Cardiac fibroblast (primary cell): ENCODE measurements at places on chromosomes 1 and 21.

- peak; percentile 56 for DNase-seq
Observed at GRCh38 chr1:34800214-34800613, 7.4 kb downstream of the GJA4 start.

GRCh38 chr1:9165396-9165795, 36.5 kb upstream of the GPR157 start:
- no peak for DNase-seq

- no peak for DNase-seq
Observed at GRCh38 chr1:32622806-32623681, 27.3 kb downstream of the ZBTB8OS start.

GRCh38 chr1:164560556-164560955, 1.6 kb downstream of the PBX1 start:
- DNase-seq, result no peak

DNA sequence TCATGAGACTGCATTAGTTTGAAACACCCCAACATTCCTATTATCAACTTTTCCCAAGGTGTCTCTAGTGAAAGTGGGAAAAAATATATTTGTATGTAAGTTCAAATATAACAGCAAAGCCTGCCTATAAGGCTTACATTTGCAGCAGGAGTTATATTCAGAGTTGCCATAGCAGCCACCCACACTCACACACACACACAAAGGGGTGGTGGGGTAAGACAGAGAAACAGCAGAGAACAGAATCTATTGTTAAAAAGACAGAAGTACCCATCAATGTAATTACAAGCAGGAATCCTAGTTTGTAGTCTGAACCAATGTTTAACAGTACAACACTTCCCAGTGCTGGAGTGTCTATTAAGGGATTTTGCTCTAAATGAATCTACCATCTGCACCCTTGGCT, 55.0 kb downstream of the PLPPR5 start:
- DNase-seq, result no peak

- DNase-seq, result no peak
Observed at GRCh38 chr21:39961251-39961650, 94.0 kb downstream of the PCP4 start.

DNA sequence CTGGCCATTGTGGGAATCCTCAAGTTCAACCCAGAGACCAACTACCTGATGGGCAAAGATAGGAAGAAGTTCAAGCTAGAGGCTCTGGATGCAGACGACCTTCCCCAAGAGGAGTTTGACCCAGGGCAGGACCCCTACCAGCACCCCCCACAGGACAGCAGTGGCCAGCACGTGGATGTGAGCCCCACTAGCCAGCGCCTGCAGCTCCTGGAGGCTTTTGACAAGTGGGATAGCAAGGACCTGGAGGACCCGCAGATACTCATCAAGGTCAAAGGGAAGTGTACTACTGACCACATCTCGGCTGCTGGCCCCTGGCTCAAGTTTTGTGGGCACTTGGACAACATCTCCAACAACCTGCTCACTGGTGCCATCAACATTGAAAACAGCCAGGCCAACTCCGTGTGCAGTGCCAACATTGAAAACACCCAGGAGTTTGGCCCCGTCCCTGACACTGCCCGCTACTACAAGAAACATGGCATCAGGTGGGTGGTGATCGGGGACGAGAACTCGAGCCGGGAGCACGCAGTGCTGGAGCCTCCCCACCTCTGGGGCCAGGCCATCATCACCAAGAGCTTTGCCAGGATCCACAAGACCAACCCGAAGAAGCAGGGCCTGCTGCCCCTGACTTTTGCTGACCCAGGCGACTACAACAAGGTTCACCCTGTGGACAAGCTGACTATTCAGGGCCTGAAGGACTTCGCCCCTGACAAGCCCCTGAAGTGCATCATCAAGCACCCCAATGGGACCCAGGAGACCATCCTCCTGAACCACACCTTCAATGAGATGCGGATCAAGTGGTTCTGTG, 30.6 kb upstream of the GPR137B start:
- DNase-seq, result no peak

- no peak for DNase-seq
Observed at GRCh38 chr1:151956957-151957497, 36.6 kb downstream of the S100A10 start.

- no peak for DNase-seq
Observed at GRCh38 chr1:67097305-67097704, 37.5 kb downstream of the C1orf141 start.

- DNase-seq, result no peak
Observed at GRCh38 chr1:162720996-162721395, 69.5 kb upstream of the HSD17B7 start.

- no peak for DNase-seq
Observed at GRCh38 chr1:212606395-212607205, 2.0 kb upstream of the ATF3 start.

GRCh38 chr1:175708787-175709186, 34.6 kb downstream of the TNR start:
- DNase-seq, result peak; percentile 17

DNA sequence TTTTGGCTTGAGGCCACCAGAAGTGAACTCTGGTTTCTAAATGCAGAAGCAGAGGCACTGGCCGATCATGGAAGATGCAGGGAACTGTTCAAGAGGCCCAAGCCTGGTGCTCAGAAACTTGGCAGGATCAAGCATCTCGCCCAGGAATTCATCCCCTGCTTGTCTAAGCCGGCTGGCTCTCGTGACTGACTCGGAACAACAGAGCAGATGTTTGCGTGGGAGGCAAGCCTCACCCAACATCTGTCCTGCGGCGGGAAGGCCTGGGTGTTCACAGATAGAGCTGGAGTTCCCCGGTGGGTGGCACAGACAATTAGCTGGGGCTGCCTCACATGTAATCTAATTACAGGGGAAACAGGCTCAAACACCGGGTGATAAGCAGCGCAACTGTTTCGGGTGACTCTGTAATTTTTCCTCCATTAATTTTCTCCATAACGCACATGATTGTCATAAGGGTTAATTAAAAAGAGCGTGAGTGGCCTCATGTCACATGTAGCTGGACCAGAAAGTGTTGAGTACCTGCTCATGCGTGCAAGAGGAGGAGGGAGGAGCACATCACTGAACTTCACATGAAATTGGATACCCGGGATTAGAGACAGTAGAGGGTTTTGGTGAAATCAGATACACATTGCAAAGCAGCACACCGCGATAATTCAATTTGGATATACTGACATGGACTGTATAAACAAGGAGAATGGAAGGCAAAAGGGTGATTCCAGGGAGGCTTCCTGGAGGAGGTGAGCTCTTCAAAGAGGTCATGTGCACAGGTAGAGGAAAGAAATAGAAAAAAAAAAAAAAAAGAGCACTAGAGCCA, 180.0 kb downstream of the ETS2 start:
- DNase-seq, result peak; percentile 99

DNA sequence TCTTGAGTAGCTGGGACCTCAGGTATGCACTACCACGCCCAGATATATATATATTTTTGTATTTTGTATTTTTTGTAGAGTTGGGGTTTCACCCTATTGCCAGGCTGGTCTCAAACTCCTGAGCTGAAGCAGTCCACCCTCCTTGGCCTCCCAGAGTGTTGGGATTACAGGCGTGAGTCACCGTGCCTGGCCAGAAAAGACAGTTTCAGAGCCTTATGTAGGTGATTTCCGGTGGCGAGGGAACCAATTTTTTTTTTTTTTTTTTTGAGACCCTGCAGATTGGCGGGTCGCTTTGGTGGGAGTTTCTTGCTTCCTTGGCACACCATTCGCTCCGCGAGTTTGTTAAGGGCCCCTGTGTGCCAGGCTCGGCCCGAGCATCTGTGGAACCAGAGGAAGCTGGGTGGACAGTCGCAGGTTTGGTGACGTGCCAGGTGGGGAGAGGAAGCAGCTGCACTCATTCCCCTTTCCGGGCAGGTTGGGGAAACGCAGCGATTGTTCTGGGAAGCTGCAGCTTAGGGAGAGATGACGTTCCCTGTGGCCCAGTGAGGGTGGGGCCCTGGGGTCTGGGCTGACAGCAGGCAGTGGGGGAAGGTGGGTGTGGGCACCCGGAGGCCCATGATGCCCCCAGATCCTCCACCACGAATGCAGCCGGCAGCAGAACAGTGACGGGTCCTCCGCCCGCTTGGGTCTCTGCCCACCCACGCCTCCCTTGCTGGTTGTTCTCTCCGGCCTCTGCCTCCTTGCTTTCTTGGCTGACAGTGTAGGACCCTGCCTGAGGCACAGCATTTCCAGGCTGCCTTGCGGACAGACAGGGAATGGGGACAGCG, 25.1 kb downstream of the SPSB1 start:
- peak; percentile 79 for DNase-seq

- no peak for DNase-seq
Observed at GRCh38 chr1:245999697-246000637, 507.1 kb downstream of the SMYD3 start.

- DNase-seq, result no peak
Observed at GRCh38 chr1:40909281-40909680, 47.1 kb upstream of the CITED4 start.

GRCh38 chr1:203536980-203537455, 43.1 kb downstream of the OPTC start:
- peak; percentile 66 for DNase-seq

DNA sequence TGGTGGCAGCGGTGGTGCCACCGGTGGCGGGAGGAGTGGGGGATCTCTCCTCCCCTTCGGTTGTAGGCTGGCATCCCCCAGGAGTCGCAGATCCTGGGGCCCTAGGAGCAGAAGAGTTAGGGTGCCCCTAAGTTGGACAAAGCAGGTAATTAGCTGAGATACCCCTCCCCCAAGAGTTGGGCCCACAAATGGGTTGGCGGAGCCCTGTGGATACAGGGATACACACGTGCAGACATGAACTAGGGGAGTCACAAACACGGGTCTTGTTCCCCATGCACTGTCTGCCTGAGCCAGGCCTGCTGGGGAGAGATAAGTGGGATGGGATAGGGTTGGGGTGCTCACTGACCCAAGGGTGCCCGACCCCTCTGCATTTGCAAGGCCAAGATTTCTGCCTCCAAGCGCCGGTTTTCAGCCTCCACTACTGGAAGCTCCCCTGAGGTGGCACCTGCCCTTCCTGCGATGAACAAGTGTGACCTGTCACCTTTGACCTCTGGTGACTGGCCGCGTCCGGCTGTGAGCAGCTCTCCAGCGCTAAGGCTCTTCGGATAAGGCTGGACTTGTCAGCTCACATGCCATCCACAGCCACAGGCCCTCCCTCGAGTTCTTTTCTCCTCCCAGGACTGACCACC, 1.8 kb downstream of the CCDC17 start:
- DNase-seq, result no peak

DNA sequence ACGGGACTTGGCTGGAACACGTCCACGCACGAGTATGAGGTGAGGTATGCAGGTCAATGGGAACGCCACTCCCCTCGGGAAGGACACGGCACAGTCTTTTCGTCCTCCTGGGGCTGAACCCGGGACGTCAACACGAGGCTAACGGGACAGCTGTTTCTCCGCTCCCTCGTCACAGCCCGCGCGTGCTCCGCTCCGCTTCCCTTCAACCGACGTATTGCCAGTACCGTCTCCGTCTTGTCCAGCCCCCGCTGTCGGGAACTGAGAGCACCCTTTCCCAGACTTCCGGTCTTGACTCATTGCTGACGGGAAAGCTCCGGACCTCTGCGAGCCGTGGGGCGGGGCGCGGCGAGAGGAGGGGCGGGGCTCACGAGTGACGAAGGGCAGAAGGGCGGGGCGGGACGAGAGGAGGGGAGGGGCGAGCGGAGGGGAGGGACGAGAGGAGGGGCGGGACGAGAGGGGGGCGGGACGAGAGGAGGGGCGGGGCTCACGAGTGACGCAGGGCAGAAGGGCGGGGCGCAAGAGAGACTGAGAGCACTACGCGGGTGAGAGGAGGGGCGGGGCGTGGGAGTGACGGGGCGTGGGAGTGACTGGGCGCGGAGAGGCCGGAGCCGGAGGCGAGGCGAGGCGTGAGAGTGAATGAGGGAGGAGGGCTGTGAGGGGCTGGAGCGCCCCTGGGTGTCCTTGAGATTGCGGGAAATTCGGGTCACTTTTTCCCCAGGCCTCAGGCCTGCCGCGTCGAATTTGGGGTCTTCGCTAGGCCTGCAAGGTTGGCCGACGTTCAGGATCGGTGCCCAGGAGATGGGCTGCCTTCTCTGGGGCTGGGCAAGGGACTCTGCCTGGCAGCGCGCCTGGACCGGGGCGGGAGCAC, 22.2 kb upstream of the CFAP126 start:
- peak; percentile 100 for DNase-seq

- peak; percentile 72 for DNase-seq
Observed at GRCh38 chr1:246012341-246012740, 494.7 kb downstream of the SMYD3 start.

DNA sequence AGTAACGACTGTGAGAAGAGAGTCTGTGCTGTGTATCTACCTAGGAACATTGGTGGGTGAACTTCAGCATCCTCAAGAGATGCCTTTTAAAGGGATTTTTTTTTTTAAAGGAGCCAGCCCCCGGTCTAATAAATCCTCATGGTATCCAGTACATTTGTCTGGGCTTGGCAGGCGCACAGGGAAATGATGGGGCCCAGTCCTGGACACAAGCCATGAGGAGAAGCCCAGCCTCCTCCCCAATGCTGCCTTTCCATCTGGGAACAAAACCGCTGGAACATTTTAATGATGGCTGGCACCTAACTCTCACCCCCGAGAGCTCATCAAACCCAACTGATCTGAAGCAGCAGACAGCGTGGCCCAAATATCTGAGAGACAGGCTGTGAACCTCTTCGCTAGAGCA, 64.2 kb downstream of the ACOT7 start:
- DNase-seq, result peak; percentile 73

GRCh38 chr1:1318131-1318652, 6.3 kb downstream of the INTS11 start:
- DNase-seq, result peak; percentile 96

DNA sequence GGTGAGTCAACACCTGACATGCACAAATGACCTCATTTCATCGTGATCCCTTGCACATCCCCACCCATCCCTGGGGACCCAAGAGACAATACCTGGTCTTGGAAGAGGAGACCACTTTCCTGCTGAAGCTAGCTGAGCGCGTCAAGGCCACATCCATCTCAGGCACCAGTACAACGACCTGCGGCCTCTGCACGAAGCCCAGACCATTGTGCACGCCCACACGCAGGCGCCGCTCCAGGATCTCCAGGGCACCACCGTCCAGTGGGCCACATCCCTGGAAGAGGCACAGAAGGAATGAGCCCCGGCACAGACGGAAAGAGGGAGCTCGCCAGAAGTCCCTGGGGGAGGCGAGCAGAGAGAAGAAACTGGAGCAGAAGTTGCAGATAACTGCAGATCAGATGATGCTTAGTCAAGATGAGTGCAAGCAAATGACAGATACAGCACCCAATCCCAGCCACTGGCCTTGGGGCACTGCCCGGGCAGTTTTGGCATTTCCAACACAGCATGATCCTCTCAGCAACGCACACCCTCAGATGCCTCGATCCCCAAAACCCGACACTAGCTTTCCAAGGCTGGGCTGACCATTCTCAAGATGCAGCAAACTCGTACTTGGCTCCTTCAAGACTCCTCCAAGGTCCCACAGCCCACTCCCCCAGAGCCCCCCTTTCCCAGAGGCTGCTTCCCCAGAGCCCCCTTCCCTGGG, 44.1 kb downstream of the NPHP4 start:
- DNase-seq, result no peak

GRCh38 chr1:94578856-94579255, 37.3 kb upstream of the F3 start:
- DNase-seq, result peak; percentile 51

GRCh38 chr1:161866241-161866640, 100.1 kb downstream of the ATF6 start:
- no peak for DNase-seq

GRCh38 chr1:19557609-19558051, 72.3 kb upstream of the CAPZB start:
- peak; percentile 45 for DNase-seq

- no peak for DNase-seq
Observed at GRCh38 chr21:28608646-28609045, 384.0 kb downstream of the LTN1 start.
